GM19239 (cell line): ENCODE measurements at places on chromosomes 11 and 22.

DNA sequence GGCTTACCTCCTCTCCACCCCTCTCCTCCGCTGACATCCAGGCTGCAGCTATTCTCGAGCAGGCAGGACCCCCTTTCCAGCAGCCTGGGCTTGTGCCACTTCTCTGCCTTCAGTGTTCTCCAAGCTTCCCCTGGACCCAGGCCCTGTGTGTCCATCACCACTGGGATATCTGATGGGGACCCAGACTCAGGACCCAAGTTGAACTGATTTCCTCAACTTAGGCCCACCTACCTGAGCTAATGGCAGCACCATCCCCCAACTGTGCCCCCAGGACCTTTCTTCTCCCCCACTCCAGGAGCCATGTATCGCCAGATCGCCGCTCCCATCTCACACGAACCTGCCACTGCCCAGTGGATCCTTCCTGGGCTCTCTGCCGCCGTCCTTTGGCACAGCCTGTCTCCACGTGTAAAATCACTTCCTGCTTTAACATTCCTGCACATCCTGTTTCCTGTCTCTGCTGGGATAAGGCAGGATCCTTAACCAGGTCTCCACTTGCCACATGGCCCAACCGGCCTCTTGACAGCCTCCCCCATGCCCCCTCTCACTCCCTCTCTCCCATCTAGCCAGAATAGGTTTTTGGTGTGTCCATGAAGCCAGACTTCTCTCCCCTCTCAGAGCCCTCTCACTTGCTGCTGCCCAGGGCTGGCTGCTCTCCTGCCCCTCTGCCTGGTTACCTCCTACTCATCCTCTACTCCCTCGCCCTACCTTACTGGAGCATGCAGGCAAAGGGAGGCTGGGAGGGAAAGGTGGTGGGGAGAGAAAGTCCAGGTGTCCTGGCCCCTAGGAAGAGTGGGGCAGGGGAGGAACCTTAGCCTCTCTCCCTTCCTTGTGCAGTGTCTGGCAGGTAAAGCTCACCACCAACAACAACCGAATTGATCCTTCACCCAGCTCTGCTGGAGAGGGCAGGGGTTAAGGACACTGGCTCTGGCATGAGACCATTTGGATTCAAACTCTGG, 9.4 kb downstream of the SPATA19 start:
- no peak for DNase-seq

DNA sequence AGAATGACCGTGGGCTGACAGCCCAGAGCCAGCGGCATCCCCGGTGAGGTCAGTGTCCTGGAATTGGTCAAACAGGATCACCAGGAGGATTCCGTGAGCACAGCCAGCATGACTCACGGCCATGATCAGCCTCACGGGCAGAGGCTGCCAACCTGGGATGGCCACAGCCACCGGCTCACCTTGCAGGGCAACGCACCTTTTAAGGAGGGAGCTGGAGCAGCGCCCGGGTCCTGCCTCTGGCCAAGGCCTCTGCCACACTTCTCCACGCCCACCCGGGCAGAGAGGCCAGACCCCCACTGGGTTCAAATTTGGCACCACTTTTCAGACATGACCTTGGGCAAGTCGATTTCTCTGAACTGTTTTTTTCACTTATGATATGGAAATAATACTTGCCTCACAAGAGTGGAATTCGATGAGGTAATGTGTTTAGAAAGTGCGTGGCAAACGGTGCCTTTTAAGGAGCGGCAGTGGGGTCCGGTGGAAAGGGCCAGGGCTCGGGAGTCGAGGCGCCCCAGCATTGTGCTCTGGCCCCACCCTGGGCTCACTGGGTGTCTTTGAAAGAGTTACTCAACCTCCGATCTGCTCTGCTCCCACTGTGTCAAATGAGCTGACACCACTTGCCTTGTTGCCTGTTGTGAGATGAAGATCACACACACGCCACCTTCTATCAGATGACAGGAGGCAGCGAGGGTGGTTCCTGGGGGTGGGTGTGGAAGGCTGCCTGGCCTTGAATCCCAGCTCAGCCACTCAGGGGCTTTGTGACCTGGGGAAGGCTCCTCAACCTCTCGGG, 16.0 kb downstream of the TXN2 start:
- no peak for DNase-seq

DNA sequence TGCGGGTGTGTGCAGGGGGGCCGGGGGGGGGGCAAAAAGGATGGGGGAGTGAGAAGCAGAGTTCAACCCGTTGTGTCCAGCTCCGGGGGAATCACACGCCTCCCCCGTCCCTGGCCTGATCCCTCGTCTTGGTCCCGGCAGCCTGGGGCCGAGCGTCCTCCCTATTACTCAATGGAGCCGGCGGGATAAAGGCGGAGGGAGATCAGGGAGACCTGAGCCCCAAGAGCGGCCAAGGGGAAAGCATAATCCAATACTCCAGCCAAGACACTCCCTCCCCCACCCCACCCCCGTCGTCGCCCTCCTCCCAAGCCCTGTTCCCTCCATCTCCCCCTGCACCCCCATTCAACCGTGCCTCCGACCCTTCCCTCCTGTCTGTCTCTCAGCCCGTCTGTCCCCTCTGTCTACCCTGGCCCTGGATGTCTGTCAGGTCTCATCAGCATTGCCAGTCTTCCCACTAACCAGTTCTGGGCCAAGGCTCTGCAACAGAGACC, 2.6 kb downstream of the PHOX2A start:
- no peak for DNase-seq

GRCh38 chr11:24885580-24886173, 388.8 kb downstream of the LUZP2 start:
- DNase-seq, result no peak

GRCh38 chr11:118789501-118790356, 1.2 kb downstream of the DDX6 start:
- no peak for DNase-seq

DNA sequence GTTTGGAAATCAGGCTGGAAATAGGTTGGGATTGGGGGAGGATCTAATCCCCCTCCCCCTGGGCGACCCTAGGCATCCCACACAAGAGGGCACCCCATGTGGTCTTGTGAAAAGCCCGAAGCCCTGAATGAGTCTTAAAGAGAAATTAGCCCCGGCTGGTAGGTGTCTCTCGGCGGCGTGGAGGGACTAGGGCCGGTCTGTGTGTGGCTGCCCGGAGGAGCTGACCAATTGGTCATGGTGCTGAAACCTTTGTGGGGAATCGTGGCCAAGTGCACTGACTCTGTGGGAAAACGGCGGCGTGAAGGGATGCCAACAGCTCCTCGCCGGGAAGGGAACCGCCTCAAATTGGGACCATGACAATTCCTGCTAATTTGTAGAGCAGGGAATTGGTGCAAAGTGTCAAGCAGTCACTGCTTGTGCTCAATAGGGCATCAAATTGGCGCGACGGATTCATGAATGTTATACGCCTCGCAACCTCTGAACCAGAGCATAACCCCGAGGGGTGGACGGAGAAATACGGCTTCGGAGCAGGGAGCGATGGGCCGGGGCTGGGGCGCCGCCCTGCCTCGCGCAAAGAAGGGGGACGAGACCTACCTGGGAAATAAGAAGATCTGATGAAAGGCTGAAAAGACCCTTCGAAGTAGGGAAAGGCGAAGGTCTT, 1.5 kb downstream of the DBX1 start:
- no peak for DNase-seq

- DNase-seq, result no peak
Measured at GRCh38 chr22:16960884-16961249, 47.2 kb downstream of the GAB4 start.

- DNase-seq, result no peak
Measured at GRCh38 chr11:30983143-30983542, 386.4 kb downstream of the DCDC1 start.

DNA sequence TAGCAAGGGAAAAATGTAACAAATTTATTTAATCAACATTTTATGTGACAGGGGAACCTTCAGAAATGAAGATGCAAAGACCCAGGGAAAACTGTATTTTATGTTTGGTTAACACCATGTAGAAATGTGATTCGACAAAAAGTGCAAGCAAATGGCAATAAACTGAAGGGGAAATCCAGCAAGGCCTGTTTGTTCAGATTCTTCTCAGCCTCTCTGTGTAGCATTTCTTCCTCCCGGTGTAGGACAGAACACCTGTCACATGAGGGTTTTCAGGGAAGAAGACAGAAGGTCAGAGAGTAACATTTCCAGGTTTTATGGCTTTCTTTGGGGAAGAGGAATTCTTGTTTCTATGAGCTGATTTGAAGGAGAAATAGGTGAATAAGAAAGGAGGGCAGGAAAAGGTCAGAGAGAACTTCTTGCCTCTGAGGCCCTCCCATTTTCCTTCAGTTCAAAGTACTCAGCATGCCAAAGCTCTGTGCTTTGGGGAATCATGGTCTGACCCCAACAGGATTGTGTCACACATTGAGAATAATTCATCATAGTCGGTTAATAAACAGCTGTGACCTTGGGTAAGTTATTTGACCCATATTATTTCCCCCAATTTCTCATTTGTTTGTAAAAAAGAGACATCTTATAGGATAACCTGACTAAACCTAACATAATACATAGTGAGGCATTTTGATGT, 45.5 kb upstream of the ME3 start:
- DNase-seq, result no peak
